GM23338 (cell line): ENCODE measurements at places on chromosomes 11 and 22. TPM values are rescaled to one million over a fixed set of nuclear protein-coding genes. Genes with fewer than 3 reads are reported as not detected.

DNA sequence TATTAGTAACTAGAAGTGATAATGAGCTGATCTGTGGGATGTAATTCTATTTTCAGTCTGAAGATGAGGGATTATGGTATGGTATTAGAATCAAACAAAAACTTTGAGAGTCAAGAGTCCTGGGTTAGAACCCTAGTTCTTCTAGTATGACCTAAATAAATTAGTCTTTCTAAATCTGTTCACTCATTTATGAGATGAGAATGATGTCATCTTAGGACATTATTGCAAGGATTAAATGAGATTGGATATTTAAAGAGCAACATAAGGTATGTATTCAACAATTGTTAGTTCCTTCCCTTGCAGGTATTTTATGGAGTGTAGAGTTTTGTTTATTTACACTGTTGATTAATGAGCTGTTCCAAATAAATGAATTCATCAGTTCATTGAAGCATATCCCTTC, 21.8 kb downstream of the EMSY start:
- DNase-seq, result no peak

DNA sequence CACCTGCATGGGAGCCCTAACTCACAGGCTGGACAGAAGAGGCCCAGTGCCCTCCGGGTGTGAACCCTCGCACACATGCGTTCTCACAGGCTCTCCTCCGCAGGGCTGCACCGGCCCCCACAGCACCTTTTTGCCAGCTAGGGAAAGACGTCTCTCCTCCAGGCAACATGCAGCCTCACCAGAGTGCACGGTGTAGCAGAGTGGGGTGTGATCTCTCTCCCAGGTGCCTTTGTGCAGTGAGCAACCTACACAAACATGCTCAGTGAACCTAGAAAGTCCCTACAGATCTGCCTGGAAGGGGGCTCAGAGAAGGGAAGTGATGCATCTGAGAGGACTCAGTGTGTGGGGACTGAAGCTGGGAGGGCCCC, 3.7 kb upstream of the CARNS1 start:
- DNase-seq, result no peak

- no peak for DNase-seq
These were observed 615.2 kb downstream of the BRD1 start for GRCh38 chr22:49212466-49212865.

DNA sequence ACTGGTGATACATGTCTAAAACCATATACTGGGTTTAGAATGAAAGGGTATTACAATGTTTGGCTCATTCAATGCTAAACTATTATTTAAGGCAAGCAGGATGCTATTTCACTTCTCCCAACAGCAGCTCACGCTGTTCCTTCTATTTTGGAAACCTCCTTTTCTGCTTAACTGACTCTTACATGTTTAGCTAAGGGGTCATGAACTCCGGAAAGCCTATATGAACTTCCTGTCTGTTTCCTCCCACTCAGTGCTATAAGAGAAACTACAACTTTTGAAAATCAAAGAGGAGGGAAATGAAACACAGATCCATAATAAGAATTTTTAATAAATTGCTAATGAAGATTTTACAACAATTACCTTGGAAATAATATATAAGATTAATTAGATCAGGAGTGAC, 30.9 kb downstream of the SLC36A4 start:
- no peak for DNase-seq

Gene MEI1
- 0.27 and 0.28 TPM in 2 replicates for total RNA-seq

GRCh38 chr11:22728600-22729389, 62.4 kb downstream of the GAS2 start:
- DNase-seq, result no peak

Gene POU2AF2
- not detected in 2 replicates for total RNA-seq

DNA sequence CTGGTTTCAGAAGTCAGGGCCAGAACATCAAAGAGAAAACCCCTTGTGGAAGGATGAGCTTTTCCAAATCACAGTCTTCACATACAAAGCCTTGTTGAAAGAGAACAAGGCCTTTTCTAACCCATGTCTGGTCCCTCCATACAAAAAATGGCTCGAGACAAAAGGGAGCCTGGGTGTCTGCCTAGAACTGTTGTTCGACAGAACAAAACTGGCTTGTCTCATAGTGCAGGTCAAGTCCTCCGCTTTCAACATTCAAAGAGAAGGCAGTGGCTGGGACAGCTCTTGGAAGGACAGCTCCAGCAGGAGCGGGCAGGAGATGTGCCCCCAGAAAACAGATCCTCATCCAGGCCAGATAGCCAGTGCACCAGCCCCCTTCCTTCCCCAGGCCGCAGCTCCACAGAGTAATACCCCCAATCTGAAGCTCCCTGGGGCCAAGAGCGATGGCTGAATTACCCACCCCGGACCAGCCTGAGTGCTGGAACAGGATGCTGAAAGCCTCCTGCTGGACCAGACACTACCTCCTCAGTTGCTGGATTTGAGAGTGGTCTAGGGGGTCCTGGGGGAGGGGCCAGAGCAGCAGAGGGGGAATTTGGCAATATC, 27.6 kb downstream of the USH1C start:
- DNase-seq, result no peak

- no peak for DNase-seq
These were observed 34.0 kb downstream of the RTL6 start for GRCh38 chr22:44464000-44464399.

DNA sequence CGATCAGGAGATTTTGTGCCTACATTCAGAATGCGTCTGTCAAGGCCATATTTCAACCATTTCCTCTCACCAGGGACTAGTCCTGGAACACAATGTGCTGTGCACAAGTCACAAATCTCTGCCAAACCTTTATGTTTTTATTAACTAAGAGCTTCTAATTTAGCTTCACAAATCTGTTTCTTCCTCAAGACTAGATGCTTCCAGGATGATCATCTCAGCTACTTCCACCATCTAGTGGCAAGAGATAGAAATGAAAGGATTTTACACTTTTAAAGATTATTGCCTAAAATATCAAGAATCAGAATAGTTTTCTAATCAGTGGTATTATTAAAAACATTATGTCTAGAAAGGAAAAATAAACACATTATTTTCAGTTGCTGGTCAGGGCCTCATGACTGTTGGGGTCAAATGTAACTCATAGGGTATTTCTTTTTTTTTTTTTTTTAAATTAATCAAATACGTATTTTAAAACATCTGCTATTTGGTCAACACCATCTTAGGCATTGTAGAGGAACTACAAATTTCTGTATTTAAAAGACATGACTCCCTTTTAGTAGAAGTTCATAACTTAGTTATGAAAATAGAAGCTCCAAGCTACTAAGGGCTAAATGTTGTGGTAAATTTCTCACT, 1102.6 kb downstream of the DLG2 start:
- peak; percentile 46 for DNase-seq

- DNase-seq, result peak; percentile 26
These were observed 63.1 kb downstream of the SOX6 start for GRCh38 chr11:16293204-16293681.

GRCh38 chr11:48088682-48089050, 108.3 kb downstream of the PTPRJ start:
- no peak for DNase-seq

- DNase-seq, result no peak
These were observed 106.6 kb downstream of the EMSY start for GRCh38 chr11:76551400-76551799.

Gene C11orf52
- 1.0 TPM in 1 of 2 replicates, not detected in the other for total RNA-seq

DNA sequence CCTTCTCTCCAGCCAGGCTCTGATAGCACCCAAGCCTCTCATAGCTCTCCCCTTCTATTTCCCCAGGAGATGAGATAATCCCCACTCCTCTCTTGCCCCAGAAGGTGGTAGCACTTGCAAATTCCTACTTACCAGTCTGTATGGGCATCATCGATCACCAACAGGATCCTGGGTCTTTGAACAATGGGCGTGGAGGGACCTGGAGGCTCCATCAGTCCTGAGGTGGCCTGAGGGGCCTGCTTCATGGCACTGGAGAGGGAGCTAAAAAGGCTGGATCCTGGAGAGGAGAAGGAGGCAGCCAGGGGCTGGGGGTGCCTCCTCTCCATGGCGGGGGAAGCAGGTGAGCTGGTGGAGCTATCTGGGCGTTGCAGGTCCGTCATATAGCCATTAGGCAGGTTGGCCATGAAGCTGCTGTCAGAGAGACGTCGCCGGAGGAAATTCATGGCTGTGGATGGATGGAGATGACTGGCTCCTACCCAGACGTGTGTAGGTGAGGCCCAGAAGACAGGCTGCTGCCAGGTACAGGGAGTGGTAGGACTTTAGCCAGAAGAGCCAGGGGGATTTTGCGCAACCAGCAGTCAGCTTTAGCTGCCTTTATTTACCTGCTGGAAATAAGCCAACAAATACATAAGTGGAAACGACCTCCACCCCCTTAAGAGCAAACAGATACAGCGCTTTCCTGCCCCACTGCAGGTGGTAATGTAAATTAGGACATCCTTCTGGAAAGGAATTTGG, 51.8 kb downstream of the SYN3 start:
- DNase-seq, result no peak

DNA sequence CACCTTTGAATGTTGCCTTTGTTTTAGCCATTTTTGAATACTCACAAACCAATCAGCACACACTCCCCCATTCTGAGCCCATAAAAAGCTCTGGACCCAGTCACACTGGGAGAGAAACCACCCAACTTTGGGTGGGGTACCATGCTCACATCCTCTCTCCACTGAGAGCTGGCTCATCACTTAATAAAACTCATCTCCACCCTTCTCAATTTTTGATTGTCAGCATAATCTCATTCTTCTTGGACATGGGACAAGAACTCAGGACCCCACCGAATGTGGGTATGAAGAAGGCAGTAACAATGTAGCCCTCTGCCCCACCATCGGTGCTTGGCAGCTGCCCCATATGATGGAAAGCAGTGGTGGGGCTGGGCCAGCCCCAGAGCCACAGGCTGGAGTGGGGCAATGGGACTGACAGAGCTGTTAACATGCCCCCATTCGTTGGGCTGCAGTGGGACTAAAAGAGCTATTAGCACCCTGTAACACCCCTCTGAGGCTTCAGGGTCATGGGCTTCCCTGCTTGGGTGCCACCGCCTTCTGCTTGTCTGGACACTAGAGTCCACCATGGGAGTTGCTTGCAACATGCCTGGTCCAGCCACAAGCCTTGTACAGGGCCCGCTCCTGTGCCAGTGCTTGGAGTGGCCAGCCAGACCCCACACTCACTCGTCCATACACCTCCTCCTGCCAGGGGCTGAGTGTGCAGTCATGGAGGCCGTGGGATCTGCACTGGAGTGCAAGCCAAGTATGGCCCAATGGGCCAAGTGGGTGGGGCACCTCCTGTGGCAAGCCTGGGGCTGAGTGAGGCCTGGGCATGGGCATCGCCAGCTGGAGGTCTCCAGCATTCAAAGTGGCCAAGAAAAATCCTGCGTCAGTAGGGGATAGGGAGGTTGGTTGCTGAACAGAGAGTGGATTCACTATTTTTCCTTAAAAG, 471.1 kb downstream of the TBC1D22A start:
- DNase-seq, result no peak

Gene GNG3
- 0.82 and 2.1 TPM in 2 replicates for total RNA-seq

Gene RAB39A
- total RNA-seq, result 26.3 and 32.5 TPM in 2 replicates

DNA sequence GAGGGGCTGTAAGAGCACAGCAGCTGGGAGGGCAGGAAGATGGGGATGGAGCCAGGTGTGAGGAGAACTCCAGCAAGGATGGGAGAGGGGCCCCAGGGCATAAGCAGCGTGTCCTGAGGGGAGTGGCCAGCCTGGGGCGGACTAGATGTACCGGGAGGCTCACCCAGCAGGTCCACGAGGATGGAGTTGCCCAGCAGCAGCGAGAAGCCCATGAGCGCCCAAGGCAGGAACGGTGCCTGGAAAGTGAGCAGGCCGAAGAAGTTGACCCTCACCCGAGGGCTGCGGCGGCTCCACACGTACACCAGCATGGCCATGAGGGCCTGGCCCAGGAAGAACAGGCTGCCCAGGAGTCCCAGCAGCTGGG, 1.3 kb downstream of the DERL3 start:
- DNase-seq, result no peak

GRCh38 chr22:49205483-49205800, 622.2 kb downstream of the BRD1 start:
- DNase-seq, result no peak

DNA sequence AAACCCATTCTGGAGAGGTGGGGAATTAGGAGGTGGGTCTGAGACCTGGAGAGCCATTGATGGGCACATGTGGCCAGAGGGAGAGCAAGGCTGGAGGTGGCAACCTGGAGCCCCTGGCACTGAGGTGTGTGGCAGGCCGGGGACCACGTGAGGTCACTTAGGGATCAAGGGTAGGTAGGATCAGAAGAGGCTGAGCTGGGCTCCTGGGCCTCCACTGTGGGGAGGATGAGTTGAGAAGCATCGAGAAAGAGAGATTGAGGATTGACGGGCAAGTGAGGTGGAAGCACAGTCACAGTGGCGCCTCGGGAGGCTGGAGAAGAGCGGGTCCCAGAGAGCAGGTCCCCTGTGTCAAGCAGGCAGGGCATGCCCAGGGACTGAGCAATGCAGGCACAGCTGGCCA, 4.1 kb downstream of the GNAZ start:
- no peak for DNase-seq

DNA sequence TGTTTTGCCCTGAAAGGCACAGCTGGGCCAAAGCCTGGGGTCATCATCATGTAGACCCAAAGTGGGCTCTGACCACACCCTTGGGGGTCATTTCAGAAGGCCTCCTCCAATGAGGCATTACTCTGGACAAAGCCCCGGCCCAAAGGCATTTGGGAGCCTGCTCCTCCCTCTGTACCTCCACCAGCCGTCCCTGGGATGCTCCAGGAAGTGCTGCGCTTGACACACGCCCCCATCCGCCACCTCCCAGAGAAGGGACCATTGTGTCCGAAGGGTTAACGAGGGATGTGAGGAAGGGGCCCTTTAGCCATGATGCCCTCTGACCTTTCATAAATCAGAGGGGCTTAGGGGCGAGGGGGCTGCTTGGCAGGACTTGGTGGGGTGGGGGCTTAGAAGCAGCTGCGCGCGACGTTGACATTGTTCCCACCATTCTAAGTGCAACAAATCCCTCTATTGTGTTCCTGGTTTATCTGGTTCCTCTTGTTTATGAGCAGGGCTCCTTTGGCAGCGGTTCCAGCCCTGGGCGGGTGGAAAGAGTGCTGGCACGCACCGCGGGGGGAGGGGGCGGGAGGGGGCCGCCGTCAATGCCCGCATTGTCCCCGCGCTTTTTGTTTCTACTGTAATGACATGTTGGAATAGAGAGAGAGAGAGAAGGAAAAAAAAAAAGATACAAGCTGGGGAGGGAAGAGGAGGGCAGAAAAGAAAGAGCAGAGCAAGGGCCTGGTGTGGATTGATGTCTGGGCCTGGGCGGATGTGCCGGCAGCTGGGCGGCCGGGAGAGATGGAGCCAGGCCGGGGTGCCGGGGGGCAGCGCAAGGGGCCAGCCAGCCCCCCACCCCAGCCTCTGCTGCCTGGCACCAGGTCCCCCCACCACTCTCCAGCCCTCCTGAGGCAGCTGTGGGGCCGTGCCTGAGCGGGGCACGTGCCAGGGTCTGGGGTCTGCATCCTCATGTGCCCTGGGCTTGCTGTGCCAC, 32.1 kb upstream of the SOX10 start:
- DNase-seq, result peak; percentile 70

DNA sequence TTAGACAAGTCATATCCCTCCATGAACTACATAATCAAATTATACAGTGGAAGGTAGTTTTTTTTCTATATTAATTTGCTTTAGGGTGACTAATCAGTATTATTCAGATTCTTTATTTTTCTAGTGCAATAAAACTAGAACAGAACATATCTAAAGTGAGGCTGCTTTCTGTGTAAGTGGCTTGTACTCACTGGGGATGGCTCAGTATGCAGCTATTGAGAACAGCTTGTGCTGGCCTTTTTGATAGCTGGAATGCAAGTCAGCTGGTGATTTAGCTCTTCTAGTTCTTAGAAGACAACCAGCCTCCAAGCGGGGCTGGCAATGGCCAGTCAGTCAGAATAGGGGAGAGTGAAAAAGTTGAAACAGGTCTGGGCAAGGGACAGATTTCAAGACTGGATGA, 119.4 kb downstream of the BLID start:
- no peak for DNase-seq
